ENCODE measurements at places on chromosomes 2 and 18.

- H3K27ac ChIP-seq: no peak overlapping the region
- DNase-seq: no peak
- no peak overlapping the region for H3K4me3 ChIP-seq
- no peaks in the 10 kb centered on the region for H3K36me3 ChIP-seq
- H3K27me3 ChIP-seq: no peaks in the 10 kb centered on the region
- H3K4me1 ChIP-seq: no peaks in the 10 kb centered on the region
Measured at GRCh38 chr18:59426855-59427254, 67.8 kb upstream of the LMAN1 start.

- H3K4me1 ChIP-seq: no peaks in the 10 kb centered on the region
- no peaks in the 10 kb centered on the region for H3K27me3 ChIP-seq
- no peaks in the 10 kb centered on the region for H3K36me3 ChIP-seq
Measured at GRCh38 chr2:220072669-220073220, 445.3 kb downstream of the SLC4A3 start.

GRCh38 chr2:219297766-219298456, 11.3 kb downstream of the PTPRN start:
- H3K27ac ChIP-seq: no peak overlapping the region
- no peak for DNase-seq
- H3K36me3 ChIP-seq: no peaks in the 10 kb centered on the region
- no peaks in the 10 kb centered on the region for H3K4me1 ChIP-seq

GRCh38 chr2:12001621-12002020, 255.2 kb downstream of the LPIN1 start:
- no peaks in the 10 kb centered on the region for H3K4me1 ChIP-seq
- DNase-seq: no peak
- H3K27me3 ChIP-seq: no peaks in the 10 kb centered on the region
- H3K4me3 ChIP-seq: no peak overlapping the region

DNA sequence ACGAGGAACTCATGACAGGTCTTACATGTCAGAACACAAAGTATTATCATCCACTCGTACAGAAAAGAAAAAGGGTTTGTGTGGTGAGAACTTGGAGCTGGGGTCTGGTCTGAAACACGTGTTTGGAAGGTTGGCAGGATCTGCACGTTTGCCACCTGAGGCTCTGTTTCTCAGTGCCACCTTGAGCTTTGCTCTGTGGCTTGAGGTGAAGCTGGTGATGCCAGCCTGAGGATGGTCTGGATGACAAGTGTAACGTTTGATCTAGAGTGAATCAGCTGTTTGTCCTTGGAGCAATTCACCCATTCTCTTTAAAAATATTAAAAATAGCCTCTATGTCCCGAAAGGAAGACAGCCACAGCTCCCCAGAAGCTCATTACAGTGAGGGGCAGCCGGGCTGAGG, 45.4 kb upstream of the KLF11 start:
- H3K4me3 ChIP-seq: no peak overlapping the region
- DNase-seq: no peak
- H3K36me3 ChIP-seq: no peaks in the 10 kb centered on the region

DNA sequence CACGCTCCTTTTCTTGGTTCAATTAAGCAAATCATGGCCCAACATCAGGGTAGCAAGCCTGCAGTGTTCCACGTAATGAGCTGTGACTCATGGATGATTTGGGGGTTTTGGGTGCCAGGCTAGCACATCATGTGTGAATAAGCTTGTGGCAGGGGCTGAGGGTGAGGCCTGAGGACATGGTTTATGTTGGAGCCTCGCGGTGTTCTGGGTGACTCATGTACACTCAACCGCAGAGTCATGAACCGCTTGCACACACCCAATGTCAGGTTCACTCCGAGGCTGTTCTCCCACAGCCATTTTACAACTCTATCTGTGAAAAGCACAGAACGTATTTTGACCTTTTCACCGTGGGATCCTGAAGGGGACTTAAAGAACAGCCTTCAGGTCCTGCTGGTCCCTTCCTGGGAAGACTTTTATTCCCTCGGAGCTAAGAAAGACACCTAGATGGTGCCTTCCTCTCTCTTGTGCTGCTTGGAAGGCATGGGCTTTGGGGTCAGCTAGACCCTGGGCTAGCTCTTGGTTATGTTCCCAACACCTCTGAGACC, 139.9 kb upstream of the ZEB2 start:
- peak; percentile 18 for DNase-seq
- H3K4me1 ChIP-seq: no peaks in the 10 kb centered on the region
- H3K4me3 ChIP-seq: no peak overlapping the region
- no peaks in the 10 kb centered on the region for H3K27me3 ChIP-seq
- H3K36me3 ChIP-seq: no peaks in the 10 kb centered on the region
- H3K27ac ChIP-seq: no peak overlapping the region

GRCh38 chr2:101230541-101231001, 22.1 kb upstream of the CNOT11 start:
- H3K27me3 ChIP-seq: no peaks in the 10 kb centered on the region
- no peak overlapping the region for H3K27ac ChIP-seq
- no peaks in the 10 kb centered on the region for H3K4me1 ChIP-seq
- H3K4me3 ChIP-seq: no peak overlapping the region
- no peaks in the 10 kb centered on the region for H3K36me3 ChIP-seq

- H3K36me3 ChIP-seq: no peaks in the 10 kb centered on the region
- DNase-seq: no peak
- H3K4me3 ChIP-seq: no peak overlapping the region
- H3K27me3 ChIP-seq: no peaks in the 10 kb centered on the region
- no peak overlapping the region for H3K27ac ChIP-seq
Measured at GRCh38 chr2:156309917-156310316, 22.6 kb downstream of the NR4A2 start.

GRCh38 chr2:127153691-127154158, 46.8 kb upstream of the BIN1 start:
- no peaks in the 10 kb centered on the region for H3K36me3 ChIP-seq
- DNase-seq: no peak
- no peak overlapping the region for H3K27ac ChIP-seq
- H3K4me1 ChIP-seq: no peaks in the 10 kb centered on the region
- no peak overlapping the region for H3K4me3 ChIP-seq

DNA sequence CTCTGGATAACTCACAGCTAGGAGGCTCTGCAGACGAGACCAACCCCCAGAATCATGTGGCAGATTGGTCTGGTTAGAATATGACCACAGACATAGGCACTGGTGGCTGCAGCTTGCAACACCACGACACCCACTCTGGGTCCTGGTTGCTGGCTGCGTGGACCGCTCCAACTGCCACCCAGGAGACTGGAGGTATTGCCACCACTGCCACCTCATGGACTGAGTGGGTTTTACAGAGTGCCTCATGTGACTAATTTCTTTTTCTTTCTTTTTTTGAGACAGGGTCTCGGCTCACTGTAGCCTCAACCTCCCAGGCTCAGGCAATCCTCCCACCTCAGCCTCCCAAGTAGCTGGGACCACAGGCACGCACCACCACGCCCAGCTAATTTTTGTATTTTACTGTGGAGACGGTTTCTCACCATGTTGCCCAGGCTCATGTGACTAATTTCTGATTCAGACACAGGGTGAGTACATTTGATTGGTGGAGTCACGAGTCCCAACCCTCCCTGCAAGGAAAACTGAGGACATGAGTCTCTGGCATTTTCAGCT, 29.9 kb upstream of the NT5DC4 start:
- no peaks in the 10 kb centered on the region for H3K4me1 ChIP-seq
- H3K4me3 ChIP-seq: no peak overlapping the region
- H3K27ac ChIP-seq: peak overlapping the region; percentile 8
- no peaks in the 10 kb centered on the region for H3K27me3 ChIP-seq

DNA sequence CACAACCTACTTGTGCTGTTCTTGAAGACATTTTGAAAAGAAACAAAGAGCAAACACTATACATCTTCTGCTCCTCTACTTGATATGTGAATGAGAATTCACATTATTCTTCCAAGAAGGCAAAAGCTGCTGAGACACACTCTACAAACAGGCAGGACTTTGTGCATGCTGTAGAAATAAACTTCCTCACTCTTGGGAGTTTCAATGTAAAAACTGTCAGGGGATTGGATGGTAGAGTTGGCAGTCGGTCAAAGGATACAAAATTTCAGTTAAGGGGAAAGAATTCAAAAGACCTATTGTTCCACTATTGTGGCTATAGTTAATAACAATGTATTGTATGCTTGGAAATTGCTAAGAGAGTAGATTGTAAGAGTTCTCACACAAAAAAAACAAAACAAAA, 196.3 kb downstream of the MC4R start:
- no peaks in the 10 kb centered on the region for H3K4me1 ChIP-seq
- no peaks in the 10 kb centered on the region for H3K27me3 ChIP-seq
- H3K36me3 ChIP-seq: no peaks in the 10 kb centered on the region
- no peak overlapping the region for H3K27ac ChIP-seq

GRCh38 chr2:212998626-212999359, 152.6 kb downstream of the IKZF2 start:
- H3K27me3 ChIP-seq: no peaks in the 10 kb centered on the region
- H3K4me3 ChIP-seq: no peak overlapping the region
- no peak for DNase-seq
- H3K36me3 ChIP-seq: no peaks in the 10 kb centered on the region

GRCh38 chr18:69216321-69216720, 184.4 kb upstream of the DOK6 start:
- no peaks in the 10 kb centered on the region for H3K36me3 ChIP-seq
- no peaks in the 10 kb centered on the region for H3K4me1 ChIP-seq
- DNase-seq: no peak
- H3K27me3 ChIP-seq: no peaks in the 10 kb centered on the region
- H3K4me3 ChIP-seq: no peak overlapping the region

DNA sequence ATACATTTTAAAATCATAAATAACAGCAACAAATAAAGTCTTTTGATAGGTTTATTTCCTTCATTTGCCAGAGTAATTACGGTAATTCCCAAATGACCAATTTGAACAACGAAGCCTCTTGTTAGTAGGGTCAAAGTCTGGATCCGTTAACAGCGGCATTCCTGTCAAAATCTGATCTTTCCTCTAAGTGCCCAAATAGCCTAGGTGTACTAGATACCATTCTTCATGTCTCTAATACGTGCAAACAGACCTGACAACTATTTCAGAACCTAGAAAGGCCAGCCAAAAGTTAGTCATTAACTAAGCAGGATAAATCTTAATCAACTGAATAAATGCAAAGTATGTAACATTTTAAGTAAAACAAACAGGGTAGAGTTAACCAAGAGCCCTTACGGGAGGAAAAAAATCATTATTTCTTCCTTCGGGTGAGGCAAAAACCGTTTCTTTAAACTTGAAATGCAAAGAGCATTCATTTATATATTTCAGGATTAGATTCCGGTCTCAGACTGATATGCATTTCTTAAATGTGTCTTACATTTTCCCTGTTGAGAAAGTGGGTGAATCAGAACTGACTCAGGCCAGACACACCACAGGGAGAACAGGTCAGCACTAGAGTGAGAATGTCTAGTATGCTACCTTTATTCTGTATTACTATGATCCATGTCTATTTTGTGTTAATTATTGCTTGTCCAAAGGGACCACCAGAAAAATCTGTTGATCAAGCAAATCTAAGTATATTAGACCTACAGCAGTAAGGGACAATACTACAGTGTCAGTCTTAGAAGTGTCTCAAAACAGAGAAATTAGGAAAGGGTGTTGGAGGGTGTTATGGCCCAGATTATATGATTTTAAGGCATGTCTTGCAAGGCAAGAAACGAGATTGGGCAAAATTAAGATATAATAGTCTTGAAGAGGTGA, 141.5 kb upstream of the NDUFV2 start:
- peaks cover 11% of the 10 kb centered on the region for H3K4me1 ChIP-seq
- no peaks in the 10 kb centered on the region for H3K27me3 ChIP-seq
- no peak overlapping the region for H3K4me3 ChIP-seq
- H3K27ac ChIP-seq: no peak overlapping the region

- DNase-seq: no peak
- H3K27ac ChIP-seq: peak overlapping the region; percentile 18
- no peaks in the 10 kb centered on the region for H3K27me3 ChIP-seq
Measured at GRCh38 chr2:191866675-191867506, 20.0 kb upstream of the CAVIN2 start.

DNA sequence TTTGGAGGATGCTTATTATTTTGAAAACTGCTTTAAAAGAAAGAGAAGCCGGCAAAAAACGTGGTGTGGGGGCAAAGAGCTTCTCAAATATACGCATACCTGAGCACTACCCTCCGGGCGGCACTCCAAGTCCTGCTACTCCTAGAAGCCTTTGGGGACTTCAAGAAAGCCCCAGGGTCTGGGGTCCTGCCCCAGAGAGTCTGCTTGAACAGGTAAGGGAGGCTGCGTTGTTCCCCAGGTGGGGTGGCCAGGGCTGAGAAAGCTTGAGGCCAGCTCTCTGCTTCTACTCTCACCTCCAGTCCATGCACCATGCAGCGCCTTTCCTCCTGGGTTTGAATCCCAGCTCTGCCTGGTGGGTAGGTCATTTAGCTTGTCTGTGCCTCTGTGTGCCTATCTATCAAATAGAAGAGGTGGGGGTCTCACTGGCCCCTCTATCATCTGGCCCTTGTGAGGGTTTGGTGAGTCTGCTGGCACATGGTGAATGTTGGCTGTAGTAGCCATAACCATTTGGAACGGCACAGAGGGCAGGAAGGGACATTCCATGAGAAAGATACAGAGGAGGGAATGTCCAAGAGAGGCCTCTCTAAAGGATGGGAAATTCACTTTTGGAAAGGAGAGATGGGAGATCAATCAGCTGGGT, 19.5 kb downstream of the MALL start:
- peak; percentile 37 for DNase-seq
- H3K27ac ChIP-seq: no peak overlapping the region
- H3K4me3 ChIP-seq: no peak overlapping the region
- no peaks in the 10 kb centered on the region for H3K36me3 ChIP-seq
- peaks cover 4% of the 10 kb centered on the region for H3K4me1 ChIP-seq

DNA sequence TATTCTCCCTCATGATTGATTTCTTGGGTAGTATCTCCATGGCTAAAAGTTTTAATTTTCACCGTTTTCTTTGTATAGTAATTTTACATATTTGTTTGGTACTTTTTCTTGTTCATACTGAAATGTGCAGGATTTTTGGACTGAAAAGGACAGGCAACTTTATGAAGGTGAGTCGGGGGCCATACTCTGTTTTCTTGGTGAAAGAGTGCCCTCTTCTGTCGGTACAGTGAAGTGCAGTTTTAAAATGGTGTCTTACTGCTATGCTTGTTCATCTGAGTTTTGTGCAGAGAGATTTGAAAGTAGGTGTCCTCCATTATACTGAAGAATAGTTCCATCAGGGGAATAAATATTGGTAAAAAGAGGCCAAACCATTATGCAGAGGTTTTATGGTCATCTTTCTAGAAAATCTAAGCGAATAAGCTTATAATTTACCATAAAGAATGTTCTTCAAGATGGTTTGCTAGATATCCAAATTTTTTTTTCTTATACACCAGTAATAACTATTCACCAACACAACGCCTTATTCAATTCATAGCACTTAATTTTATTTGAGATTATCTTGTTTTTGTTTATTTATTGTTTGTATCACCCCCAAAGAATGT, 8.7 kb upstream of the SERPINB13 start:
- H3K4me1 ChIP-seq: no peaks in the 10 kb centered on the region
- no peak for DNase-seq
- H3K27ac ChIP-seq: no peak overlapping the region

- no peaks in the 10 kb centered on the region for H3K27me3 ChIP-seq
- H3K4me3 ChIP-seq: no peak overlapping the region
- DNase-seq: no peak
- no peak overlapping the region for H3K27ac ChIP-seq
- H3K4me1 ChIP-seq: no peaks in the 10 kb centered on the region
- H3K36me3 ChIP-seq: no peaks in the 10 kb centered on the region
Measured at GRCh38 chr2:217014328-217015105, 154.7 kb upstream of the TNP1 start.

GRCh38 chr2:100350661-100351185, 28.4 kb upstream of the LONRF2 start:
- no peak overlapping the region for H3K27ac ChIP-seq
- H3K4me3 ChIP-seq: no peak overlapping the region
- no peak for DNase-seq

Data from Peyer's patch (tissue), 4 donors.